ENCODE measurements at places on chromosomes 4 and X.

- DNase-seq = no peak
Measured at GRCh38 chr4:144340931-144341330, 200.4 kb upstream of the GYPA start.

DNA sequence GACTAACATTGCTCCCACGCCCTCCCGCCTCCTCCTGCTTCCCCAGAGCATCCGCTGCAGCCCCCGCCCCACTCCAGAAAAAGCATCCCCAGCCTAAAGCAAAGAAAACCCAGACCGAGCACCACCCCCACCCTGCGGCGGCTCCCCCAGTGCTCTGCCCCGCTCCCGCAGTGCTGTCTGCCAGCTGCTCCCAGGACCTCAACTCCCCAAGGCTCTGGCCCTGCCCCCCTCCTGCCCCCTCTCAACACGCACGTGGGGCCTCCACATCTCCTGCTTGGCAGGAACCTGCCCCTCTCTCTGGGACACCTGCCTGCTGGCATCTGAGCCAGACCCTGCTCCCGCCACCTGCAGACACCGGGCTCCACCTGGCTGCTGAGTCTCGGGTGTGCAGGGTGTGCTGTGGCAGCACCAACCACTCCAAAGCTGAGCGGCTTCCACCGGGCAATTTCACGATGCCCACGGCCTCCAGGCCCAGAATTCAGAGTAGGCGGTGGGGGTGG, 79.4 kb downstream of the FAM53A start:
- DNase-seq = peak; percentile 16

- DNase-seq = no peak
Measured at GRCh38 chrX:39601231-39602177, 496.3 kb downstream of the BCOR start.

DNA sequence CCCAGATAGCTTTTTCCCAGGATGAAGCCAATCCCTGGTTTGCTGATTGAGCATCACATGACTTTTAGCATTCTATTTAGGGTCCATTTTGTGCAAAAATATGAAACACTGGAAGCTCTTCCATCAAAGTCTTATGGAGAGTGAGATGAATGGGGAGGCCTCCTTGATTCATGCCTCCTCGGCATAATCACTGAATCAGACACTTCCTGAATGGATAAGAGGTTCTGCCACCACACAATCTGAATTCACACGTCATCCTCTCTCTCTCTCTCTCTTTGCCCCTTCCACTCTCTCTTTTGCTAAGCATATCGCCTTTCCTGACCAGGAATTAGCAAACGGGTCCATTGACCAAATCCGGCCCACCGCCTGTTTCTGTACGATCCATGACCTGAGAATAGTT, 68.7 kb downstream of the CRMP1 start:
- no peak for DNase-seq

DNA sequence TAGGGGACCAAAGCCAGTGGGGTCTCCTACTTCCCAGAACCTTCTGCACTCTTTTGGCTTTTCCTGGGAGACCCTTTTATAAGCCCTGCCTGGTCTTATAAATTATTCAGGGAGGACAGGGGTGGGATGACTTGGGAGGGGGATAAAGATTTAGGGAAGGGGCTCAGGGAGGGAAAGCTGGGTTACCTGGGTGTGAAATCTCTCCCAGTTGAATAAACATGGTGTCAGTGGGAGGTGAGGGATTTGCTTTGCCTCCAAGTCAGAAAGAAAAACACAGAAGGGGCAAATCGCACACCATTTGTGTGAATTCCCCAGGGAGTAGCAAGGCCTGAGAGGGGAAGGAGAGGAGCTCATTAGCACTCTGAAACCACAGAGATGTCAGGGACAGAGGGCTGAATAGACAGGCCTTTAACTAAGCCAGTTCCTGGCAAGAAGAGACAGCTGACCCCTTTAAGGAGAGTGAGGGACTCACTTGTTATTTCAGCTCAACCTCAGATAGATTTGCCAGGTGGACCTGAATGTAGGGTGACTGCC, at the start of gene RIPPLY1:
RIPPLY1 (minus strand) TSS at position 51 of the 534 bp plus-strand sequence. CDS start 54 bp downstream, outside the sequence.
- DNase-seq = no peak

DNA sequence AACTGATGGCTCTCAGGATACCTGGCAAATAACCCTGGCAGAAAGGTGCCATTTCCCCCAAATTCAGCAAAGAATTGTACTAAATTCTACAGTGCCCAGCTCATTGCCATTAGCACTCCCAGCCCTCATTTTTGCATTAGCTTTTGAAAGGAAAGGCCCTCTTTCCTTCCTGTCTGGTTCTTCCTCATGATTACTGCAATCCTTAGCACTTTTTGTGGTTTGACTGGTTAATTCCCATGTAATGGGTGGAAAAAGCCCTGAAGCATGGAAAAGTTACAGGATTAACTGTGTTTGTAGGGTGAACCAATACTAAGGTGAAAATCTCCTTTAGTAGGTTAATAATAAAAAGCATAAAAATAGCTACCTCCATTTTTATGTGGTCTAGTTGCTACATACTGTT, 139.5 kb downstream of the NPNT start:
- no peak for DNase-seq

DNA sequence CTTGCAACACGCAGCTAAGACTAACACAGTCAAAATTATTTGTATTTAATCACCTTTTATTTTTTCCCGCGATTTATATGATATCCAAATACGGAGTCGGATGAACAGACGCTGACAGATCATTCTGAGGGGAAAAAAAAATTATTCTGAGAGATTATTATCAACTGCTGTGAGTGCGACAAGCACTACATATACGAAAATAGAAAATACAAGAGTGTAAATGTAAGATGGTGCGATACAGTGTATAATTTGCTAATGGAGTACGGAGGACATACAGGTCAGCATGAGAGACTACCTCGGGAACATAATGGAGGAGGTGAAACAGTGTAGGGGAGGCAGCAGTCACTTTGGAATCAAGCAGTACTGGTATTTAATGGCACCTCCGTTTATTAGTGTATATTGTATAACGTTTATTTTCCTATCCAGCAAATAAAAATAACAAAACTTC, 2.8 kb upstream of the LIN54 start:
- DNase-seq = no peak

DNA sequence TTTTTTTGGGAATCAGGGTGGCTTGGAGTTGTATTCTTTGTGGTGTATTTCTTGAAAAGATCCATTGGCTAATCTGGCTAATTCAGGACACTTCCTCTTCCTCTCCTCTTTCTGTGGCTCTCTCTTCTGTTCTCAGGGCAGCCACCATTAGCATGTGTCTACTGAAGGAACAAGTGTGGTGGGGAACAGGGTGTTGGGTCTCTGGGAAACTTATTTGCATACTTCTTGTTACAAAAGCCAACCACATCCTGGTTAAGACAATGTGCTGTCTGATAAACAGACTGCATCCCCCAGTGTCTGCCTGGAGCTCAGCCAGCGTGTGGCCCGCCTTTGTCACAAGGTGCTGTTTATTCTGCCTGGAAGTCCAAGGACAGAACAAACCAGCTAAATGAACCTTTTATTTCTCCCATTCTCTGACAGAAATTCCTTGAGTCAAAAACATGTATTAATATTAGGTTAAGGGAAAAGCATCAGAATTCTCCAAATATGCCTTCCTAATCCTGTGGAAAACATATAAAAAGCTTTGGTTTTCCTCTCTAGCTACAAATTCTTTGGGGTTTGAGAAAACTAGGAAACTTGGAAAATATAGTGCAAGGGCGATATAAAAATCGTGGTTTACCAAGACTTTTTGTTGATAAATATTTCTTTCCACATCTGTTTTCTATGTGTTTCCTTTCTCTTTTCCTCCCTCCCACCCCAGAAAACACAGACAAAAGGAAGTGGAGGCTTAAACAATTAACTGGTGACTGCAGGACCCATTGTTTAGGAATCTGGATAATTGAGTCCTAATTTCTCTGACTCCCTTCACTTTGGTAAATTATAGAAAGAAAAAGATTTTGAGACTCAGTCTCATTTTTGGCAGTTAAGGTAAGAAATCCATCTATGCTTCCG, 203.6 kb downstream of the SPRY1 start:
- DNase-seq = peak; percentile 24

DNA sequence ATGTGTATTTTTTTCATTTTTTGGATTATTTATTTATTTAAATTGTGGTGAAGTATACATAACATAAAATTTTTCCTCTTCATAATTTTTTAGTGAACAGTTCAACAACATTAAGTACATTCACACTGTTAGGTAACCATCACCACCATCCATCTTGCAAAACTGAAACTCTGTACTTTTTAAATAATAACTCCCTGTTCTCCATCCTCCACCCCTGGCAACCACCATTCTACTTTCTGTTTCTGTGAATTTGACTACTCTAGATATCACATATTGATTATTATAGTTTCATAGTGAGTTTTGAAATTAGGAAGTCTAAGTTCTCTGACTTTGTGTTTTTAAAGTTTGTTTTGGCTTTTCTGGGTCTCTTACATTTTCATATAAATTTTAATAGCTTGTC, 89.3 kb upstream of the STX18 start:
- no peak for DNase-seq

DNA sequence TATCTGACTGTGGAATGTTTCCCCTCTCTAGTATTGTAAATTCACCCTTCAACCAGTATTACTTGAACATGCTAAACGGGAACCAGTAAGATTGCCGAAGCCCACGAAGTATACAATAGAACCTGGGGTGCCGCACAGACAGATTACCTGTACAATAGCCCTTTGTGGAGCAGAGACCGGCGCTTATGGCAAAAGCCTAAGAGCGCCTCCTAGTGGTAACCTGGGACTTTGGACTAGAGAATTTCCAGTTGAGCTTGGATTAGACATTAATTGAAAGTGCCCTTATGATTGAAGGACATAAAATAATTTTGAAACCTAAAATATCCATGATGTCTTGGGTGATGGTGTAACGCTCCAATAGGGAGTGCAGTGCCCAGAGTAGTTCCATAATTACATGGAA, 14.1 kb downstream of the ZNF157 start:
- DNase-seq = peak; percentile 52

DNA sequence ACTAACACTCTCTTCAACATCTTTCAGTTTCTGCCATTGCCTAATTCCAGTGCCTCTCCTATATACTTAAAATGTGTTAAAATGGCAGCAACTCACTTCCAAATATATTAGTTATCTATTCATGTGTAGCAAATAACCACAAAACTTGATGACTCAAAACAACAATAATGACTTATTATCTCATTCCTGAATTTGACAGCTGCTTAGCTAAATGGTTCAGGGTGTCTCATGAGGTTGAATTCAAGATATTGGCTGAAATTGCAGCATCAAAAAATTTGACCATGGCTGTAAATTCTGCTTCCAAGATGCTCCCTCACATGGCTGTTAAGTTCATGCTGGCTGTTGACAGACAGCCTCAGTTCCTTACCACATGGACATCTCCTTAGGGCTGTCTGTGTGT, 25.3 kb downstream of the PITX2 start:
- no peak for DNase-seq

Data from stimulated activated CD4-positive, alpha-beta T cell treated with anti-CD3 and anti-CD28 coated beads, Interleukin-4, amount 100 ng/mL, for 4 hours (primary cell).